ENCODE measurements at places on chromosomes 1 and 21.

GRCh38 chr1:202888221-202888530 is 773 bp downstream of the RABIF start:
- DNase-seq: no peak

- no peak for DNase-seq
Observed at GRCh38 chr1:170356585-170356984, 175.4 kb upstream of the GORAB start.

DNA sequence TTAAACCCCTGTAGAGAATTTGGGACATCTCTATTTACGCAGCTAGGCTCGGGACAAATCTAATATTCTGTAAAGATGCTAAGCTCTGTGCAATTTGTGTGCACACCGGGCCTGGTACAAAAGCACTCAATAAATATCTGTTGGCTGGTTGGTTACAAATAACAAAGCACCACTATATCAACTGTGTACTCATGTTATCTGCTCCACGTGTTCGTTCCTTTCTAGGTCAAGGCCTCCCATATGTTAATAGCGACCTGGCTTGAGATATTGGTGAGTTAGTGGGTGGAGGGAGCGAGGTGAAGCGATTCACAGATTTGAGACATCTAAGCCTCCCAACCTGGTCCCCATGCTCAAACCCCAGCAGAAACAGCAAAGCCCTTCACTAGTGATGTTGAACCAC is 47.1 kb upstream of the KAZN start:
- no peak for DNase-seq

- DNase-seq: no peak
Observed at GRCh38 chr21:37656899-37657298, 259.4 kb downstream of the KCNJ6 start.

DNA sequence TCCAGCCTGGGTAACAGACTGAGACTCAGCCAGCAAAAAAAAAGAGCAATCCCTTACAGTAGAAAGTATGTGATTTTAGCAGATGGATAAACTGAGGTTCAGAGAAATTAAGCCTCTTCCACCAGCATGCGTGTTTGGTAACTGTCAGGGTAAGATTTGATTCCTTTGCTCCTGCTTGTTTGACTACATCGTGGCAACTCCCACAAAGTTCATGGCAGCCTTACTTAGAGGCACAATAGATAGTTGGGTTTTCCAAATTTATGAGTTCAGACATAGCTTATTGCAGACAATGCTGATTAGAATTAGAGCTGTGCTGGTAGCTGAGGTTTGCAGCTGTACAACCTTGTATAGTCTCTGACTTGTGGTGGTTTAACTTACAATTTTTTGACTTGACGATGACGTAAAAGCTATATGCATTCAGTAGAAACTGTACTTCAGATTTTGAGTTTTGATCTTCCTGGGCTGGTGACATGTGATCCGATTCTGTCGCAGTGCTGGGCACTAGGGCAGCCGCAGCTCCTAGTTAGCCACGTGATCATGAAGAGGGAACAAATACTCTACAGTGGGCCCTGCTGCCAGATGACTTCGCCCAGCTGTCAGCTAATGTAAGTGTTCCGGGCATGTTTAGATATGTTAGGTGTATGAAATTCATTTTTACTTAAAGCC is 167.8 kb downstream of the DHRS3 start:
- DNase-seq: no peak

DNA sequence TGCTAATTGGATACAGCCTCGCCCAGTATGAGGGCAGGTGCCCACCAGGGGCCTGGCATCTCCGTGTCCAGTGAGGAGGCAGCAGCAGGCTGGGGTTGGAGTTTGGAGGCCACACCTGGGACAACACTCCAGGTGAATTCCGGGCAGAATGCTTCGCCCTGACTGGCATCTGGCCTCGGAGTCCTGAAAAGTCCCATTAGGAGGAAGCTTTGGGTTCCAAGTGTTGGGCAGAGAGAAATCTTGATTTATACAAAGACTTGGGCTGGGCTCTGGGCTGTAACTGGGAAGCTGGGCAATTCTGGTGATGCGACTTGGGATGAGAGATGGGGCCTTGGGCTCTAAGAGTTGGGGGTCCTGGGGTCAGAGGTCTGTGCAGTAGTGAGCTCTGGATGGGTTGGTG is 48.1 kb upstream of the CSF3R start:
- no peak for DNase-seq

GRCh38 chr1:53696990-53697389 is 42.0 kb downstream of the GLIS1 start:
- no peak for DNase-seq

DNA sequence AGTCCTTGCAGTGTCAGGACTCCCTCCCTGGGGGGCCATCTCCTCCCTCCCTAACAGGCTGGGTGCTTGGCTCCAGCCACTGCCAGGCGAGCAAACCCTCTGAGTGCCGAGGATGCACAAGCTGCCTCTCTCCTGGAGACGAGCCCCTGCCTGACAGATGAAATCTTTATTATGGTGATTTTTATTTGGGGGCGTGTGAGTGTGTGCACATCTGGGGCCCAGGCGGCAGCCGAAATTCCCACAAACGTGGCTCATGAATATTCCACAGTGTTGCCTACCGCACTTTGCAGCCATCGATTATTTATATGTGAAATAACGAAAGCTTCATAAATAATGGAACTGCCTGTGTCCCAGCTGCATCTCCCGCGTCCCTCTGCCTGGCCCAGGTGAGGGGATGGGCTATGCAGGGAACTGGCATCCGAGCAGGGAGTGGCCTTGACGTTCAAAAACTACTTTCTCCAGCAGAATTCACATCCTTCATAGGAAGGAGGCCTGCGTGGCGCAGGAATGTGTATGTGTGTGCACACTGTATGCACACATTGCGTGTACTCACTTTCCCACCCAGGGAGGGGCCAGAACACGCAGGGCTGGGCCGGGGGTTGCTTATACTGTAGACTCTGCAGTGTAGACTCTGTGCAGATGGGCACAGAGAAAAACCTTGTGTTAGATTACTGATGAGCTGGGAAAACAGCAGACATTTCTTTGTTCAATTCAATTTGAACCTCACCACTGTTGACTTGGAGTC is 73.1 kb downstream of the UBIAD1 start:
- DNase-seq: no peak

DNA sequence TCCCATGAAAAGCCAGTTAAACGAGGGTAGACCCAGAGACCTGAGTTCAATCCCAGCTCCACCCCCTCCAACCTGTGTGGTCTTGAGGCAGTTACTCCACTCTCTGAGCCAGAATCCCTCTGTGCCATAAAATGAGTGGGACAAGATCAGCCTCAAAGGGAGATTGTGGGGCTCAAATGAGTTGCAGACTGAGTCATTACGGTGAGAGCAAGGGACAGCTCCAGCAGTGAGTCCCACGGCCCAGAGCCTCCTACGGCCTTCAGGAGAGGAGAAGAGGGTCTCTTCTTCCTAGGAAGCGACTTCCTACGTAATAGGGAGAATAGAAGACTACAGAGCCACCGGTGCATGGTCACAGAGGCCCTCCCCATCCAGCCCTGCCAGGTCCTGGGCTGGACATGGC is 6.7 kb upstream of the CAMK2N1 start:
- DNase-seq: no peak

DNA sequence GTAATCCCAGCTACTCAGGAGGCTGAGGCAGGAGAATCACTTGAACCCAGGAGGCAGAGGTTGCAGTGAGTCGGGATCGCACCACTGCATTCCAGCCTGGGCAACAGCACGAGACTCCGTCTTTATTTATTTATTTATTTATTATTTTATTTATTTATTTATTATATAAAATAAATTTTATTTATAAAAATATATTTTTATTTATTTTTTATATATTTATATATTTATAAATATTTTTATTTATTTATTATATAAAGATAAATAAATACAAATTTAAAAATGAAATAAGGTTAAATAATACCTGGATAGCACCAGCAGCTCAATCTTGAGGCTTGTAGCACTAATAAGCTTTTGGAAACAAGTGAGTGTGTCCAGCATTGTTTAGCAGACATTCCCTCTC is 40.9 kb upstream of the SIM2 start:
- no peak for DNase-seq

GRCh38 chr1:54795841-54796468 is 5.2 kb downstream of the TTC22 start:
- no peak for DNase-seq

- no peak for DNase-seq
Observed at GRCh38 chr1:223249854-223250631, 107.0 kb upstream of the TLR5 start.

DNA sequence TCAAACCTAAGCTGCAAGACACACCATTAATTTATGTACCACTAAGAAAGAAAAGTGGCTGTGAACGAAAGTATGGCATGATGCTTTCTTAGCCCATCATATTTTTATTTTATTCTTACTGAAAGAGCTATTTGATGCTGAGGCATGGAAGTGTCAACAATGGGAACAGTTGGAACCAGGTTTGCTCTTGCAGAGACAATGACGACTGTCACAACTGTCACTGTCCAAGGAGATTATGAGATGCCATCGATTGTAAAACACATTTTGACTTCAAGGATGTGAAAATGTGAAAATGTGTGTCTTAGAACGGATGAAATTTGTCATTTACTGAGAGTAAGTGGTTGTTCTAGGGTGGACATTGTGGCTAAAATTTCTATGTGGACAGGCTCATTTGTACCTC is 2.8 kb upstream of the ACTL8 start:
- no peak for DNase-seq

DNA sequence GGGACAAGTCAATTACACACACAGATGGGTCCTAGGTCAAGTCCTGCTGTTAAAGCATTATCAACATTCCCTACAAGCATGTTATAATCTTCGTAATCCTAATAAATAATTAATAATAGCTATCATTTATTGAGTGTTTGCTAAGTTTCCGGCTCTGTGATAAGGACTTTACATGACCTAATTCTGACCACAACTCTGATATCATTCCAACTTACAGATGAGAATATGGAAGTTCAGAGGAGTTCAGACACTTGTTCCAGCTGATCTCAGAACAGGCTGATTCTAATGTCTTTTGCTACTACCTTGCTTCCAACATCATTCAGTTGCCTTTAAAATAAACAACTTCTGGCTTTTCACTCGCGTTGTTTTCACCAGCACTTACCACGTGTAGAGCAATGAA is 770.1 kb upstream of the CXADR start:
- no peak for DNase-seq

DNA sequence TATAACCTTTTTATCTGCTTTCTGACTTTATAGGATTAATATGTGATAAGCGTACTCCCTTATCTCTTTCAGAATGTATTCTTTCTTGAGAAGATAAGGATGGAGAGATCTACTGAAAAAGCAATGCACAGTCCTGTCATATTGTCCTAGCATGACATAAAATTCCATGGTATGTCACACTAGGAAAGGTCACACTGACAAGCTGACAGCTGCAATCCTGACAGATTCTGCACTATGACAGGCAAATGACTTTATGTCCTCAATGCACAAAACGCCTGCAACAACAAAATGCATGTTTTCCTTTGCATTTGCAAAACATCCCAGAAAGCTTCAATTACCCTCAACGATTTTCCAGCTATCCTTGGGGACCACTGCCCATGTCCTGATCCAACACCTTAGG is 393.8 kb downstream of the DSCAM start:
- DNase-seq: no peak

- no peak for DNase-seq
Observed at GRCh38 chr1:197360068-197360467, 92.0 kb downstream of the CRB1 start.

DNA sequence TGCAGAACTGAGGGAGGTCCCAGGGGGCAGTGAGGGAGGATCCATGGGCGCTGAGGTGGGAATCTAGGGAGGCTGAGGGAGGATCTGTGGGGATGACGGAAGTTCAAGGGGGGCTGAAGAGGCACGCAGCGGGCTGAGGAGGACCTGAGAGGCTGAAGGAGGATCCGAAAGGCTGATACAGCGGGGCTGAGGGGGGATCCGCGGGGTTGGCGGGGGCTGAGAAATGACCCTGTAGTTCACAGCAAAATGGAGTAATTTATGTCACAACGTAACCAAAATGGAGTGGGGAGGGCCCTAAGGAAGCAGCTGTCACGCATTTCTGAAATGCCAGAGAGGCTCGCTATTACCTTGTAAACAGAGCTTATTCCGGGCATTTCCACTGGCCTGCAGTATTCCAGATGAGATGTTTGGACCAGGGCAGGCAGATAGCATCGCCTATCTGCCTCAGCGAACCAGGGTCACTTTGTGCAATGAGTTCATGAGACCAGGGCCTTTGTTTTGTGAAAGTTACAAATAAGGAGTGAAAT is 926 bp upstream of the MRPL55 start:
- no peak for DNase-seq

GRCh38 chr1:64162151-64162550 is 41.3 kb upstream of the UBE2U start:
- no peak for DNase-seq

DNA sequence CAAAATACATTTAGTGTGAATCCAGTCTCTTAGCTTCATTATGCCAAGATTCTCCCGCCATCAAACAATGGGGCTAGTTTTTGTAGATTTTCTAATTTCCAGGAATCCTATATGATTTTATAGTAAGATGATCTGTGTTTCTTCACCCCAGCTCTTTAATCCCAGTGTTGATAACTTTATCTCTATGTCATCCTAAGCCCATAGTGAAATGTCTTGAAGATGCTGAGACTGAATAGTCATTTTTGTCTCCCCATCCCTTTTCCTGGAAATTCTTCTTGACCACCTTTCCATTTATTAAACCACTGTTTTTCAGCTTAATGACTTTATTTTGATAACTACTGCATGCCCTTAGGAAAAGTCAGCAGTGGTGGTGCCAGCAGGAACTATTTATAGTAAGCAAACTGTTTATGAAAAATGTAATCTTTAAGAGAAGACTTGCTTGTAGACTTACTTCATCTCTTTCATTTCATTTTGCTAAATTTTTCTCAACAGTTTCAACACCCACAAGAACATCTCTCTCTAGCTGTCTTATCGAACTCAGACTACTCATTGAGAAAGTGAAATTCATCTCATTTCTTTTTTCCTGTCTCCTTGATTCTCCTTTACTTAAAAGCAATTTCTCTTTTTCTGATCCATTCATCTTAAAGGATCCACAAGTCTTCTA is 116.6 kb downstream of the NTMT2 start:
- no peak for DNase-seq

- no peak for DNase-seq
Observed at GRCh38 chr21:35473496-35473895, 424.4 kb upstream of the RUNX1 start.

DNA sequence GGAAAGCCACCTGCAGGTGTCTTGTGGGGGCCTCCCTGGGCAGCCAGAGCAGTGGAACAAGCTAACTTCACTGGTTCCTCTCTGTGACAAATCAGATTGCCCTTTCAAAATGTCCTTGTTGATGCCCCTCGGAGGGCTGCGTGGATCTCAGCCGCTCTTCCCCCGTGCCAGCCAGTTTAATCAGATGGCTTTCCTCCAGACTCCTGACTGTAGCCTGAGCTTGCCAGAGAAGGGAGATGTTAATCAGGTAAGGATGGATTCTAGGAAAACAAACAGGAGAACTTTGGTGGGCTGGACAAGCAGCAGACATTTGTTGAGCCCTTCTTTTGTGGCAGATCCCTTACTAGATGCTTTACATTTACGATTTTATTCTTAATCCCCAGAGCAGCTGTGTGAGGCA is 88.2 kb downstream of the DMRTA2 start:
- no peak for DNase-seq

Data from left hindlimb (tissue), 1 donor.